ENCODE measurements at places on chromosomes 7 and 10. TPM values are rescaled to one million over a fixed set of nuclear protein-coding genes. Genes with fewer than 3 reads are reported as not detected.

DNA sequence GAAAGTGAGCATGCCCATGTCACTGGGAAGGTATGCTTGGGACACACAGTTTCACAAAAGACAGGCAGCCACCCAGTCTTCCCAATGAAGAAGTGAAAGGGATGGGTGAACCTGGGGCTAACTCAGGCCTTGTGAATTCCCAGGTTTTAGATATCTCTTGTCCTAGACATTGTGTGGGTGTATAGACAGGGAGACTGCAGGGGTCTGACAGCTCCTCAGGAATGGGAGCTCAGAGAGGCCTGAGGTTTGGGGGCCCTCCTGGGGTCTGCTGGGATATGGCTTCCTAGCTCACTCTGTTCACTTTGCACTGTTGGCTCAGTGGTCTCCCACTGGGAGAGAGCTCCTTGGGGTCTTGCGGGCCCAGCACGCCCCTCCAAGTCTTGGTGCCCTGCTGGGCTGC, 47.0 kb downstream of the WDFY4 start:
- DNase-seq: no peak

DNA sequence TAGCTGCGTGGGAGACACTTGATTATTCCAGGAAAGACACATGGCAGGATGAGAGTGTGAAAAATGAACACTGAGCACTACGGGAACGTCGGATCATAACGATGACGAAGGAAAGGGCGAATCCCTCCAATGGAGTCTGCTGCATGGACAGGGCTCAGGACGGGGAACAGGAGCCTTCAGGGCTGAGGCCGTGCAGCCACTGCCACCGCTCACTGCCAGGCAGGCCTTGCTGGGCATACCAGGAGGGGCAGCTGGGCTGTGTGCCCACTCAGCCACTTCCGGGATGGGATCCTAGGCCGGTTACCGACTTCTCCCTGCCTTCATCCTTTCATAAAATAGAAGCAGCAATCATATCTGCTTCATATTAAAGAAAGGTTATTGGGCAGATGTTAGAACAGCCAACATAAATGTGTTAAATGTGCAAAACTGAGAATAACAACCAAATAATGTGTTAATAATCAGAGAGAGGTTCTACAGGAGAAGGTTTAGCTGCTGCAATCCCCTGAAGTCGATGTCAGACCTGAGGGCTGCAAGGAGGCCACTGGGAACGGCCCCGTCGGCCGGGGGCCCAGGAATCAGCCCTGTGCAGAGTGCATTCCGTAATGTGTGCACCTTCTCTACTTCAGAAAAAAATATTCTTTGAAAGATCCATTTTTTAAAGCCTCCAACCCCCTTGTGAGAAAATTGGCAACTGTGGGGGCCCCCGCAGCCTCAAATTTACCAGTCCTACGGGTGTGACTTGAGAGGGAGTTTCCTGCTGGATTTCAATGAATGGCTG, 63.6 kb downstream of the ADARB2 start:
- no peak for DNase-seq

- no peak for DNase-seq
These were observed 50.2 kb downstream of the LAMB4 start for GRCh38 chr7:108079648-108080591.

Gene CAMK1D
- polyA plus RNA-seq: 2.9 TPM

Gene GRID1
- polyA plus RNA-seq: 3.0 TPM
